Lower lobe of right lung (tissue), 2 donors: ENCODE measurements at places on chromosomes 13 and 19.

GRCh38 chr13:35851356-35851755 lies 279.8 kb downstream of the DCLK1 start:
- no peak for DNase-seq

- DNase-seq = no peak
These were observed 419.9 kb upstream of the PRR20A start for GRCh38 chr13:56720841-56721240.

DNA sequence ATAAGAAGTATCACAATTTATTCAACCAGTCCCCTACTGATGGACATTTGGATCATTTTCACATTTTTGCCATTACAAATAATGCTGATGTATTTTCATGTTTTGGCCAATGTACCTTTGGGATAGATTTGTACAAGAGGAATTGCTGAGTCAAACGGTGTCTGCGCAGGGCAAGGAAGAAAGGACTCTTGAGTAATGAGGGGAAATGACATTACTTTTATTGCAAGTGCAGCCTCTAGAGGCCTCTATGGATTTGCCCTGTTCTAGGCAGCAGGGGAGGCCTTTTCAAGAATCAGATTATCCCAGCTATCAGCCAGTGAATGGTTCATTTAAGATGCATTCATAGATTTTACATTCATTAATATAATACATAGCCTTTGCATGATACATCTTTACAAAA lies 32.9 kb upstream of the GTF3A start:
- DNase-seq = no peak

DNA sequence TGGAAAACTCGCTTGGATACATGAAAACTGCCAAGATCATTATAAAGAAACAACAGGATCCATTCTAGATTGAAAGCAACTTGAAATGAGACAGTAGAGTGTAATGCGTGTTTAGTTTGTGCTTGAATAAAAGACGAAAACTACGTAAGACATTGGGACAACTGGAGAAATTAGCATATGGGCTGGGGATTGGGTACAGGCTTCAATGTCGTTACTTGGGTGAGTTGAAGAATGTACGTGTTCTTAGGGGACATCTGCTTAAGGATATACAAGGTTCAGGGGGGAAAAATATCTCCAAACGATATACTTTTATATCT lies 471 bp upstream of the ERVK3-1 start:
- DNase-seq = no peak

DNA sequence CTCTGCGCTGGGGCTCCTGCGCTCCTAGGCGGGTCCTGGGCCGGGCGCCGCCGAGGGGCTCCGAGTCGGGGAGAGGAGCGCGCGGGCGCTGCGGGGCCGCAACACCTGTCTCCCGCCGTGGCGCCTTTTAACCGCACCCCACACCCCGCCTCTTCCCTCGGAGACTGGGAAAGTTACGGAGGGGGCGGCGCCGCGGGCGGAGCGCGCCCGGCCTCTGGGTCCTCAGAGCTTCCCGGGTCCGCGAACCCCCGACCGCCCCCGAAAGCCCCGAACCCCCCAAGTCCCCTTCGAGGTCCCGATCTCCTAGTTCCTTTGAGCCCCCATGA lies at the start of gene GJB2:
TSS of gene GJB2 (minus strand) at position 103 of the 326 bp plus-strand sequence. CDS start 3,357 bp downstream, outside the sequence.
- no peak for DNase-seq

DNA sequence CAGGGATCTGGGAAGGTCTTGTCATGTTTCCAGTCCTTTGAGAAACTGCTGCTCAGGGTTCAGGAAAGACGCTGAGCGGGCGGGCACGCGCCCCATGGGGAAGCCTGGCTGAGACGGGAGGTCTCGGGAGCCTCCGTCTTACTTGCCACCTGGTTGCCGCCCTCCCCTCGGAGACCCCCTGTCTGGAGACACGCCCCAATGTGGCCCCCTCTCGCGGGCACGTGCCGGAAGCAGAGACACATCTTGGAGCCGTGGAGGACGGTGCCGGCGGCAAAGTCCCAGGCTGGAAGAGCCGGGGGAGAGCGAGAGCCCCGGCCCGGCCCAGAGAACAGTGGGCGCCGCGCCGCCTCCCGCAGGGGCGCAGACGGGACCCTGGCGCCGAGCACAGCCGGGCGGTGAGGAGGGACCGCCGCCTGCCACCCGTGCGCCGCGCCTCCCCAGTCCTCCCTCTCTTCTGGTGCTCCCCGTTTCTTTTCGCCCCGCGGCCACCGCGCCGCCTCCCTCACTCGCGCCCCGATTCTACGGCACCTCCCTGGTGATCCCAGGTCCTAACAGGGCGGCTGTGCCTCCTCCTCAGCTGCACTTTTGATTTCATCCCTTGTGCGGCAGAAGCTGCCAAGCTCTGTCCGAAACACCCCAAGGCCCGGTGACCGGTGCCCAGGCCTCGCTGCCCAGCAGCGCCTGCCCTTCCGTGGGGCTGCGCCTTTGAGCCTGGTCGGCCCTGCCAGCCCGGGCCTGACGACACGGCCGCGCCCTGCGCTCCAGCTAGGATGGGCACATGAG lies 15.5 kb downstream of the GJB2 start:
- DNase-seq = no peak
